Esophagus squamous epithelium (tissue), 5 donors: ENCODE measurements at places on chromosomes 3 and 15.

GRCh38 chr3:146473726-146474125 is 4.4 kb upstream of the PLSCR2 start:
- DNase-seq, result no peak

- DNase-seq, result no peak
Measured at GRCh38 chr3:55565521-55565920, 78.4 kb upstream of the WNT5A start.

GRCh38 chr3:45275006-45275704 is 49.1 kb upstream of the TMEM158 start:
- DNase-seq, result no peak

GRCh38 chr15:67372543-67372942 is 118.0 kb downstream of the IQCH start:
- DNase-seq, result no peak
